ENCODE measurements at places on chromosomes 7 and 10.

DNA sequence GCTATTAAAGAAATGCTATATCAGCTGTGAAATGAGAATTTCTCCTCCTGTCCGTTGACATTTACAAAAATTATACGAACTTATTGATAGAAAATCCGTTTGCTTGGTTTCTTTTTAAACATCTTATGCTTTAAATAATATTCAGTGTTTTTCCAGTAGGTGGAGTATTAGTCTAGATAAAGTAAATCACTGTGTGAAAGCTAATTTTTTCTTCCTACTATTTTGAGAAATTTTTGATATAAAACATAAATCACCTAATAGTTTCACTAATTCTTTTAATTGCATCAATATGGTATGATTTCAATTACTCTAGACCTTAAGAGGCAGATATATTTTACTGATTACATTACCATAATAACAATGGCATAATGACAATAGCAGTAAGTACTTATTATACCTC is 335.2 kb upstream of the C7orf33 start:
- DNase-seq: no peak
- H3K27me3 ChIP-seq: peaks cover 35% of the 10 kb centered on the region
- no peaks in the 10 kb centered on the region for H3K4me1 ChIP-seq
- peaks cover 25% of the 10 kb centered on the region for H3K36me3 ChIP-seq
- H3K4me3 ChIP-seq: no peak overlapping the region
- no peak overlapping the region for H3K27ac ChIP-seq

DNA sequence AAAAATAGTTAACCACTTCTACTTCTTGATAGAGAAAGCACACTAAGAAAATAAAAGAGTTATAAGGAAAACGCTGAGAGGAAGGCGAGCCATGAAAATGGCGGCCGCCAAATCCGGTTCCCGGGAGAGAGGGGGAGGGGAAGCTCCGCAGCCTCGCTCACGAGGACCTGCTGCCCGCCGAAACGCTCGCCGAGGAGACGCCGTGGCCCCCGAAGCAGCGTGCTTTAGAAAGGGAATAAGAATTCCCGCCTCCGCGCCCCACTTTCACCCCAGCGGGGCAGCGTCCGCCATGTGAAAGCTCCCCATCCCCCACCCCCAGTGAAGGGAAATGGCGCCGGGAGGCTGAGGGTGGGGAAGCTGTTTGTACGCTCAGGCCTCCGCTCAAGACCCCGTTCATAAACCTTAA is 505 bp downstream of the HNRNPA2B1 start:
- peaks cover 58% of the 10 kb centered on the region for H3K4me1 ChIP-seq
- H3K27me3 ChIP-seq: no peaks in the 10 kb centered on the region
- H3K36me3 ChIP-seq: peaks cover 47% of the 10 kb centered on the region
- peak; percentile 69 for DNase-seq
- H3K27ac ChIP-seq: peak overlapping the region; percentile 100

GRCh38 chr10:8637640-8638039 is 583.2 kb downstream of the GATA3 start:
- no peaks in the 10 kb centered on the region for H3K4me1 ChIP-seq
- no peak overlapping the region for H3K27ac ChIP-seq
- no peak for DNase-seq
- H3K4me3 ChIP-seq: no peak overlapping the region

GRCh38 chr10:66842867-66843266 is 83.0 kb upstream of the LRRTM3 start:
- no peak overlapping the region for H3K4me3 ChIP-seq
- no peaks in the 10 kb centered on the region for H3K4me1 ChIP-seq
- DNase-seq: no peak
- H3K27me3 ChIP-seq: no peaks in the 10 kb centered on the region

- no peak for DNase-seq
- no peaks in the 10 kb centered on the region for H3K4me1 ChIP-seq
- no peaks in the 10 kb centered on the region for H3K36me3 ChIP-seq
- no peak overlapping the region for H3K27ac ChIP-seq
- no peak overlapping the region for H3K4me3 ChIP-seq
- no peaks in the 10 kb centered on the region for H3K27me3 ChIP-seq
Observed at GRCh38 chr7:116977172-116977571, 23.9 kb downstream of the ST7 start.

DNA sequence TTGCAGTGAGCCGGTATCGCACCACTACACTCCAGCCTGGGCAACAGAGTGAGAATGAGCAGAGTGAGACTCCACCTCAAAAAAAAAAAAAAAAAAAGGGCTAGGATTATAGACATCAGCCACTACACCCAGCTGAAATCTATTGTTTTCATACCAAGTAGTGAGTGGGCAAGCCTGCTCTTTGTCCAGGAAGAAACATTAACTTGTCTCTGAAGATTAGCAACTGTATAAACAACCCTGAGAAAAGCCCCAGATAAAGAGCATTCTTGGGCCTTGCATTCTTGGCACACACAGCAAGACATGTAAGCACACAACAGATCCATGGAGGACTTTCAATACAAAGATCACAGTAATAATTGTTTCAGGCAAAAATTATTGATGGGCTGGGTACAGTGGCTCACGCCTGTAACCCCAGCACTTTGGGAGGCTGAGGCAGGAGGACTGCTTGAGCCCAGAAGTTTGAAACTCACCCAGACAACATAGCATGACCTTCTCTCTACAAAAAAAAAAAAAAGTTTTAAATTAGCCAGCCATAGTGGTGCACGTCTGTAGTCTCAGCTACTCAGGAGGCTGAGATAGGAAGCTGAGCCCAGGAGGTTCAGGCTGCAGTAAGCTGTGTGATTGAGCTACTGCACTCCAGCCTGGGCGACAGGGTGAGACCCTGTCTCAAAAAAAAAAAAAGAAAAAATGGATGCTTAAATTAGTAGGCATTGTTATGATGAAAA is 4.4 kb downstream of the PSPH start:
- DNase-seq: no peak
- no peaks in the 10 kb centered on the region for H3K36me3 ChIP-seq
- no peak overlapping the region for H3K27ac ChIP-seq
- H3K4me3 ChIP-seq: no peak overlapping the region

GRCh38 chr10:71999360-72000072 is 35.3 kb downstream of the CHST3 start:
- H3K4me3 ChIP-seq: no peak overlapping the region
- no peaks in the 10 kb centered on the region for H3K36me3 ChIP-seq
- peaks cover 2% of the 10 kb centered on the region for H3K27me3 ChIP-seq

DNA sequence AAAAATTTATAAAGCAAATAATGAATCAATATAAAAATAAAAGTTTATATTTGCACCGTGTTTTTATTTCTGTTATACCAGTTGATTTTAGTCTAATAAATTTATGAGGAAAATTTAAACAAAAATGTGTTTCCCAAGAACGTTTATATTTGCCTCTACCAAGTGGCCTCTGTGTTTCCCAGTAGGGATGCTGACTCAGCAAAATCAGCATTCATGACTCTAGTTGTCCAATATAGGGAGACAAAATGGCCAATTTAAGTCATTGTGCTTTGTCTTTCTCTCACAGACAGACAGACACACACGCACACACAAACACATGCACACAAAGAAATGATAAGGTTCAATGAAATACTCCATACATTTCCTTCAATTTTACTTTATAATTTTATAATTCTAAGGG is 942.5 kb upstream of the ZWINT start:
- no peak overlapping the region for H3K4me3 ChIP-seq
- H3K27ac ChIP-seq: no peak overlapping the region
- no peaks in the 10 kb centered on the region for H3K36me3 ChIP-seq
- DNase-seq: no peak

DNA sequence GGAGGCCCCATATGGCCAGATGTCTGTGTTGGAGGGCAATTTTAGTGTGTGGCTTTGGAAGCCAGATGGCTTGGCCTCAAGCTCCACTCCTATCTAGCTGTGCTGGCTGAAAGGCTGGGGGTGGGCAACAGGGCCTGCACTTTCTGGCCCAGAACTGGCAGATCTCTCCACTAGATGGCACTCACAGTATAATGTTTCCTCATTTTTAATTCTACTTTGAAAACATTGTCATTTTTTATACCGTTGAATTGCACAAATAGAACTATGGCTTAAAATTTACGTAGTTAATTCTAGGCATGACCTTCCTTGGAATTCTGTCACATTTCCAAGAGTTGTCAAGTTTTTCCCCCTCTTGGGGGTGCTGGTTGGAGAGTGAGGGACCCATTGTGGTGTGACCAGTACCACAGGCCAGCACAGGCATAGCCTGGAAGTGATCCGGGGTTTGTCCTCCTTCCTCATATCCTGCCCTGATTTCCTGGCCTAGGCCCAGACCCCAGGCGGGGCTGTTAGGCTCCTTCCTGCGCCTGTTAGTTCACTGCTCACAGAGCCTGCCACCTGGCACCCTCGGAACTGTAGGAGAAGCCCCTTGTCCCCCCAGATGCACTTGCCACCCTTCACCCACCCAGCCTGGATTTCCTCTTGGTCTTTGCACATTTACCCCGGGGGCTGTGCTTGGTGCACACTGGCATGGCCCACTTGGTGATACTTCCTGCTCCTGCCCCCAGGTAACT is 52.8 kb downstream of the ARHGAP22 start:
- no peaks in the 10 kb centered on the region for H3K36me3 ChIP-seq
- H3K4me1 ChIP-seq: no peaks in the 10 kb centered on the region
- H3K27me3 ChIP-seq: no peaks in the 10 kb centered on the region
- no peak for DNase-seq

DNA sequence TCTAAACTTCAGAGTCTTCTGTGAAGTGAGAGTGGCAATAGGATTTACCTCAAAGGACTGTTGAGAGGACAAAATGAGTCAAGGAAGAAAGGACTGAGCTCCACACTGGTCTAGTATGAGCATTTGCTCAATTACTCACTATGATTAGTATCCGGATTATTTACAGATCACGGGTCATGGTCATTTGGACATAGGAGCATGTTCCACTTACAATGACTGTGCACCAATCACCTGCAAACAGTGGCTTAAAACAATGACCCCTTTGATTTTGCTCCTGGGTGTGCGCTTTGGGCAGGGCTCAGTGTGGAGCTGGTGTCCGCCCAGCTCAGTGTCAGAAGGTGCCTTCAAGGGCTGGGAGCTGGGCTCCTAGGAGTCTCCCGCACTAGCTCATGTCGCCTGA is 225.4 kb downstream of the TCERG1L start:
- no peak overlapping the region for H3K4me3 ChIP-seq
- no peak overlapping the region for H3K27ac ChIP-seq
- no peak for DNase-seq
- peaks cover 46% of the 10 kb centered on the region for H3K4me1 ChIP-seq
- peaks cover 12% of the 10 kb centered on the region for H3K27me3 ChIP-seq
- H3K36me3 ChIP-seq: no peaks in the 10 kb centered on the region

- H3K4me1 ChIP-seq: no peaks in the 10 kb centered on the region
- H3K27me3 ChIP-seq: peaks cover 16% of the 10 kb centered on the region
- H3K4me3 ChIP-seq: no peak overlapping the region
Observed at GRCh38 chr10:33559105-33559504, 224.6 kb upstream of the NRP1 start.

GRCh38 chr10:15796762-15797161 is 63.5 kb downstream of the MINDY3 start:
- peaks cover 73% of the 10 kb centered on the region for H3K36me3 ChIP-seq
- H3K27me3 ChIP-seq: no peaks in the 10 kb centered on the region
- peaks cover 2% of the 10 kb centered on the region for H3K4me1 ChIP-seq

GRCh38 chr7:101164071-101164840 is 1.1 kb downstream of the VGF start:
- H3K4me3 ChIP-seq: peak overlapping the region; percentile 74
- peaks cover 37% of the 10 kb centered on the region for H3K27me3 ChIP-seq

- H3K27ac ChIP-seq: no peak overlapping the region
- no peaks in the 10 kb centered on the region for H3K4me1 ChIP-seq
- peaks cover 1% of the 10 kb centered on the region for H3K27me3 ChIP-seq
- no peak overlapping the region for H3K4me3 ChIP-seq
- no peaks in the 10 kb centered on the region for H3K36me3 ChIP-seq
- no peak for DNase-seq
Observed at GRCh38 chr10:5078547-5079180, 15.6 kb upstream of the AKR1C3 start.

- no peak overlapping the region for H3K27ac ChIP-seq
- peaks cover 10% of the 10 kb centered on the region for H3K4me1 ChIP-seq
- H3K27me3 ChIP-seq: peaks cover 5% of the 10 kb centered on the region
Observed at GRCh38 chr10:69736886-69737641, 64.6 kb upstream of the COL13A1 start.

- no peak overlapping the region for H3K27ac ChIP-seq
- peaks cover 4% of the 10 kb centered on the region for H3K36me3 ChIP-seq
- H3K4me1 ChIP-seq: no peaks in the 10 kb centered on the region
- no peak for DNase-seq
- H3K4me3 ChIP-seq: no peak overlapping the region
- H3K27me3 ChIP-seq: no peaks in the 10 kb centered on the region
Observed at GRCh38 chr7:28533267-28533666, 120.9 kb downstream of the CREB5 start.

- H3K36me3 ChIP-seq: no peaks in the 10 kb centered on the region
- DNase-seq: no peak
- H3K4me1 ChIP-seq: no peaks in the 10 kb centered on the region
- no peak overlapping the region for H3K27ac ChIP-seq
- H3K27me3 ChIP-seq: no peaks in the 10 kb centered on the region
- no peak overlapping the region for H3K4me3 ChIP-seq
Observed at GRCh38 chr10:121179006-121179405, 327.8 kb downstream of the WDR11 start.

DNA sequence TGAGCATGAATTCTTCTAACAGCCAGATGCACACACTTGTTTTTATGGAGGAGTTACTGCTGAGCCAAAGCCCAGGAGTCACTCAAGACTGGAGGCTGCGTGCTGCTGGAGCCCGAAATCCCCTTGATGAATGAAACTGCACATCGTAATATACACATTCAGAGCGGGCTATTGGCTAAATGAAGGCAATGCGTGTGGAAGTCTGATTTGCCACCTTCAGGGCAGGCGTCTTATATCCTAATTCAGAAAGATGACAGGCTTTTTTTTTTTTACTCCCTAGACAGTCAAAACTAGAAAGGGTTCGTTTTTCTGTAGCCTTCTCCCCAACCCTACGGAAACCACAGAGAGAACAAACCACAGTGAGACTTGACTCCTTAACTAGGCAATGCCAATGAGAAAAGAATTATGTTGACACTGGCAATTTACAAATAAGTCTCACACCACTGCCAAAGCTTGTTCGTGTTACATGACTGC is 227.2 kb upstream of the KLF14 start:
- DNase-seq: peak; percentile 75
- H3K27ac ChIP-seq: peak overlapping the region; percentile 98

DNA sequence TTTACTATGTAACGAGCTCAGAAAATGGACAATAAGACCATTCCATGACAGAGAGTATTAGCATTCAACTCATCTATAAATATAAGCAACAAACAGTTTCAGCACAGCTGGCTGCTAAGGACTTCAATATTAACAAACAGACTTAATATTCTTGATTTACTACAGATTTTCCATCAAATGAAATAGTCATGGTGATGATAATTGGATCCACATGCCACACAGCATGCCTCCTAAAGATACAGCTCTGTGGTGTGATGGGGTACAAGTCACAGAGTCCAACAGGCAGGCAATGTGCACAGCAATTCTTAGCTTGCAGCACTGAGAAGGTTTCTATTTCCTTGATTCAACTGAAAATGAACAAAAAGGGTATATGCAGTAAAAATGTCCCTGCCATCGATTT is 54.0 kb downstream of the DOCK4 start:
- no peaks in the 10 kb centered on the region for H3K36me3 ChIP-seq
- H3K4me3 ChIP-seq: no peak overlapping the region
- H3K27me3 ChIP-seq: peaks cover 22% of the 10 kb centered on the region

All from naive thymus-derived CD8-positive, alpha-beta T cell (primary cell).